Thyroid gland (tissue), 4 donors: ENCODE measurements at places on chromosomes 11 and 22. TPM values are rescaled to one million over a fixed set of nuclear protein-coding genes. Genes with fewer than 3 reads are reported as not detected.

GRCh38 chr22:36103891-36104290, 56.7 kb downstream of the APOL3 start:
- DNase-seq: no peak
- H3K27ac ChIP-seq: no peak overlapping the region
- H3K4me3 ChIP-seq: no peak overlapping the region
- H3K36me3 ChIP-seq: no peaks in the 10 kb centered on the region
- H3K27me3 ChIP-seq: no peaks in the 10 kb centered on the region
- H3K4me1 ChIP-seq: no peaks in the 10 kb centered on the region

- no peaks in the 10 kb centered on the region for H3K27me3 ChIP-seq
- no peak overlapping the region for H3K27ac ChIP-seq
- no peak overlapping the region for H3K4me3 ChIP-seq
- H3K36me3 ChIP-seq: peaks cover 24% of the 10 kb centered on the region
- DNase-seq: no peak
- no peaks in the 10 kb centered on the region for H3K4me1 ChIP-seq
Observed at GRCh38 chr11:587546-587945, 11.3 kb downstream of the PHRF1 start.

GRCh38 chr22:38959590-38959989, 2.2 kb downstream of the APOBEC3A start:
- no peak for DNase-seq
- no peaks in the 10 kb centered on the region for H3K27me3 ChIP-seq
- H3K27ac ChIP-seq: no peak overlapping the region
- peaks cover 22% of the 10 kb centered on the region for H3K4me1 ChIP-seq

- H3K36me3 ChIP-seq: no peaks in the 10 kb centered on the region
- no peaks in the 10 kb centered on the region for H3K27me3 ChIP-seq
- DNase-seq: no peak
- no peak overlapping the region for H3K4me3 ChIP-seq
Observed at GRCh38 chr22:39091126-39092081, 5.6 kb upstream of the APOBEC3H start.

- DNase-seq: peak; percentile 84
- no peak overlapping the region for H3K4me3 ChIP-seq
- H3K4me1 ChIP-seq: peaks cover 48% of the 10 kb centered on the region
- no peaks in the 10 kb centered on the region for H3K27me3 ChIP-seq
Observed at GRCh38 chr22:29702931-29703501, 16.8 kb upstream of the CABP7 start.

GRCh38 chr11:76701294-76702040, 30.9 kb upstream of the LRRC32 start:
- no peaks in the 10 kb centered on the region for H3K4me1 ChIP-seq
- H3K27ac ChIP-seq: no peak overlapping the region
- DNase-seq: no peak
- H3K36me3 ChIP-seq: no peaks in the 10 kb centered on the region
- no peaks in the 10 kb centered on the region for H3K27me3 ChIP-seq

DNA sequence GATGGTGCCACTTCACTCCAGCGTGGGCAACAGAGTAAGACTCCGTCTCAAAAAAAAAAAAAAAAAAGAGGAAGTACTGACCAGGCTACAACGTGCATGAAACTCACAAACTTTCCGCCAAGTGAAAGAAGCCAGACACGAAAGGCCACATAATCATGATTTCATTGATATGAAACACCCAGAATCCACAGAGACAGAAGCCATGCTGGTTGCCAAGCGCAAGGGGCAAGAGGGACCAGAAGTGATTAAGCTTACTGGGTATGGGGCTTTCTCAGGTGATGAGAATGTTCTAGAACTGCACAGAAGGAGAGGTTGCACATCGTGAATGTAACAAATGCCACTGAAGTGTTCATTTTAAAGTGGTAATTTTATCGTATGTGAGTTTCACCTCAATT, 60.9 kb downstream of the CELSR1 start:
- H3K27ac ChIP-seq: no peak overlapping the region
- no peaks in the 10 kb centered on the region for H3K27me3 ChIP-seq
- no peak overlapping the region for H3K4me3 ChIP-seq
- H3K4me1 ChIP-seq: peaks cover 6% of the 10 kb centered on the region

GRCh38 chr11:100810666-100811065, 123.6 kb downstream of the ARHGAP42 start:
- no peak overlapping the region for H3K27ac ChIP-seq
- H3K36me3 ChIP-seq: no peaks in the 10 kb centered on the region
- H3K4me1 ChIP-seq: no peaks in the 10 kb centered on the region
- no peaks in the 10 kb centered on the region for H3K27me3 ChIP-seq

GRCh38 chr11:11338304-11338703, 14.7 kb downstream of the CSNK2A3 start:
- no peaks in the 10 kb centered on the region for H3K27me3 ChIP-seq
- no peak overlapping the region for H3K4me3 ChIP-seq
- no peak overlapping the region for H3K27ac ChIP-seq
- peaks cover 5% of the 10 kb centered on the region for H3K4me1 ChIP-seq
- H3K36me3 ChIP-seq: no peaks in the 10 kb centered on the region

- no peak for DNase-seq
- no peaks in the 10 kb centered on the region for H3K27me3 ChIP-seq
- H3K4me3 ChIP-seq: no peak overlapping the region
- H3K4me1 ChIP-seq: no peaks in the 10 kb centered on the region
Observed at GRCh38 chr11:94669023-94669422, 99.1 kb upstream of the AMOTL1 start.

DNA sequence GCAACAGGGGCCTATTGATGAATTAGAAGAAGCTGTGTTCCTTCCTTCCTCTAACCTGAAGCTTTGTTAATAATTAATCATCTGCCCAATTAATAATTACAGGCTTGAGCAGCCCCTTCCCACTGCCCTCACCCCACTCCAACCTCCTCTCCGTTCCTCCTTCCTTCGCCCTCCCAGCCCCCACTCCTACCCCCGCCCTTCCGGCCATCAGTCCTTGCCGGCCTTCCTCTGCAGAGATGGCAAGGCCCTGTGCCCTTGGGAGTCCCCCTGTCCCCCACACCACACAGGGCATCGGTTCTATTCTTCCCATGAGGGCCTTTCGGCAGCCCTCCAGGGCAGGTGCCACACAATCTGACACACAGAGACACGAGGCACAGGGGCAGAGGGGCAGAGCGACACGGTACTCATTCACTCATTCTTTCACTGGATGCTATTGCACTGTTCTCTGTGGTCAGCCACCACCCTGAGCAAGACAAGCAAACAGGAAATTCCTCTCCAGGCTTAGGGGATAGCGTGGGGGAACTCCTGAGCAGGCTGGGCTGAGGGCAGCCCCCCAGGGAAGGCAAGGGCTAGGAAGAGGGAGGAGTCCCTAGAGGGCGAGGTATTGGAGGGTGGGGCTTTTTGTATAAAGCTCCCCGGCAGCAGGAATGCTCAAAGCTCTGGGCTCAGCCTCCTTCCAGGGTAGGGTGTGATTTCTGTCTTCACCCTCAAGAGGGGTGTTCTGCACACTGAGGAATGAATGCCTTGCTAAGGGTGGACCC, 14.7 kb downstream of the MGAT3 start:
- H3K4me1 ChIP-seq: peaks cover 14% of the 10 kb centered on the region
- no peaks in the 10 kb centered on the region for H3K36me3 ChIP-seq
- H3K27ac ChIP-seq: no peak overlapping the region
- no peak for DNase-seq
- no peaks in the 10 kb centered on the region for H3K27me3 ChIP-seq
- no peak overlapping the region for H3K4me3 ChIP-seq

- H3K4me3 ChIP-seq: no peak overlapping the region
- no peaks in the 10 kb centered on the region for H3K36me3 ChIP-seq
- H3K4me1 ChIP-seq: no peaks in the 10 kb centered on the region
Observed at GRCh38 chr11:99244613-99245012, 223.9 kb downstream of the CNTN5 start.

DNA sequence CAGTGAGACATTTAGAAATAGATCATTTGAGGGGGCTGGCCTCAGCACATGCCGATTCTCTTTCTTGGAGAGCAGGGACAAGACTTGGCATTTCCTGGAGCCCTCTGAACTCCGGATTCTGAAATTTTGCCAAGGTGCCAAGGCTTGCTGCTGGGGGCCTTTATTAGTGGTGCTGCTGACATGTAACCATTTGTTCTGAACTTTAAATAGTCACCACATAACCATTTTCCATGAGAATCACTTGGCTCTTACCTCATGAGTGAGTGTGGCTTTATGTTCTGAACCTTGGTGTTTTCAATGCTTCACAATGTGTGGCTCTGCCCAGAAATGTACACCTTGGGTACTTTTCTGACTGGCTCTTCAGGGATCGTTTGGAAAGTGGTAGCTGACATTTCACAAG, 33.3 kb downstream of the SYT13 start:
- no peaks in the 10 kb centered on the region for H3K4me1 ChIP-seq
- no peaks in the 10 kb centered on the region for H3K27me3 ChIP-seq
- no peaks in the 10 kb centered on the region for H3K36me3 ChIP-seq
- no peak for DNase-seq
- no peak overlapping the region for H3K4me3 ChIP-seq

DNA sequence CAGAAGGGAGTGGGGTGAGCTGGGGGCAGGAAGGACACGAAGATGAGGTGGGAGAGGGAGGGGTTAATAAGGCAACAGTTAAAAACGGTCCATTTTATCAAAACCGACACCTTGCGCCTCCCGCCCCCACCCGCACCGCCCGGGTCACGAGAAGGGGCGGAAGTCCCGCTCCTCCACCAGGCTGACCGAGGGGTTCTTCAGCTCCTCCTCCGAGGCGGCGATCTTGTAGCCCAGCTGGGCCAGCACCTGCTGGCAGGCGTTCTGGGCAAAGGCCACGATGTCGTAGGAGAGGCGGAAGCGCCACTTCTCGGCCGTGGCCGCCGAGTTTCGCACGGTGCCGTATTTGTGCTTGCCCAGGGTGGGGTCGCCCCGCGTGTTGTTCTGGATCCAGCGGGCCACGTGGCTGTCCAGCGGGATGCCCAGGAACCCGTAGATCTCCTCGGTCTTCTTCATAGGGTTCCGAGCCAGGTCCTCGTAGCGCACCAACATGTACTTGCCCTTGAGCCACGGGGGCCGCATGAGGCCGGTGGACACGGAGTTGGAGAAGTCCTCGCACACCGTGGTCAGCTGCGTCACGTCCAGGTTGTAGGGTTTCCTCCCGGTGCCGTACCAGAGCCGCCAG, 15.8 kb downstream of the CHST1 start:
- H3K27me3 ChIP-seq: no peaks in the 10 kb centered on the region
- H3K4me1 ChIP-seq: no peaks in the 10 kb centered on the region
- no peak overlapping the region for H3K27ac ChIP-seq
- no peak for DNase-seq
- H3K4me3 ChIP-seq: no peak overlapping the region

GRCh38 chr11:115736146-115736545, 231.9 kb upstream of the CADM1 start:
- no peak overlapping the region for H3K27ac ChIP-seq
- DNase-seq: peak; percentile 17
- no peaks in the 10 kb centered on the region for H3K27me3 ChIP-seq

GRCh38 chr11:3840004-3840869, 522 bp downstream of the RHOG start:
- no peak for DNase-seq
- H3K4me3 ChIP-seq: peak overlapping the region; percentile 53
- peaks cover 20% of the 10 kb centered on the region for H3K4me1 ChIP-seq
- no peaks in the 10 kb centered on the region for H3K36me3 ChIP-seq

GRCh38 chr11:2892215-2892966, 6.8 kb upstream of the CDKN1C start:
- H3K27ac ChIP-seq: no peak overlapping the region
- H3K4me1 ChIP-seq: peaks cover 24% of the 10 kb centered on the region
- H3K4me3 ChIP-seq: no peak overlapping the region
- peak; percentile 64 for DNase-seq

GRCh38 chr22:17773606-17774205, 563 bp downstream of the BID start:
- peak overlapping the region; percentile 73 for H3K4me3 ChIP-seq
- no peaks in the 10 kb centered on the region for H3K27me3 ChIP-seq
- H3K27ac ChIP-seq: no peak overlapping the region
- H3K4me1 ChIP-seq: peaks cover 8% of the 10 kb centered on the region
- no peaks in the 10 kb centered on the region for H3K36me3 ChIP-seq

DNA sequence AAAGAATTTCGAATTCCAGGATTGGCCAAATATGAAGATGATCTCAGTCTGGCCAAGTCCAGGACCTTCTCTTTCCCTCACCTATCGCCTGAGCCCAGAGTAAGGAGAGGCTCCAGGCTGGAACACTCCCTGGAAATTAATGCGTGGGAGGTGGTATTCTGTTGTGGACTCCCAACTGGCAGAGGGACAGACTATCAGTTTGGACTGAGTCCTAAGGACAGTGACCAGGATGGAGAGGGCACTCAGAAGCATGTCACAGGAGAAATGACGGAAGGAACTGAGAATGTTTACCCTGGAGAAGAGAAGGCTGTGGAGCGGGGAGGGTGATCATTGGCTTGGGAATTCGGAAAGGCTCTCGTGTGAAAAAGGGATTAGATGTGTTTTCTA, 84.4 kb downstream of the RPL27A start:
- no peaks in the 10 kb centered on the region for H3K36me3 ChIP-seq
- no peak overlapping the region for H3K4me3 ChIP-seq
- peaks cover 25% of the 10 kb centered on the region for H3K4me1 ChIP-seq
- no peak overlapping the region for H3K27ac ChIP-seq
- no peaks in the 10 kb centered on the region for H3K27me3 ChIP-seq

GRCh38 chr22:25490896-25491295, 73.6 kb upstream of the GRK3 start:
- H3K4me3 ChIP-seq: no peak overlapping the region
- no peaks in the 10 kb centered on the region for H3K27me3 ChIP-seq
- no peak overlapping the region for H3K27ac ChIP-seq
- no peak for DNase-seq

DNA sequence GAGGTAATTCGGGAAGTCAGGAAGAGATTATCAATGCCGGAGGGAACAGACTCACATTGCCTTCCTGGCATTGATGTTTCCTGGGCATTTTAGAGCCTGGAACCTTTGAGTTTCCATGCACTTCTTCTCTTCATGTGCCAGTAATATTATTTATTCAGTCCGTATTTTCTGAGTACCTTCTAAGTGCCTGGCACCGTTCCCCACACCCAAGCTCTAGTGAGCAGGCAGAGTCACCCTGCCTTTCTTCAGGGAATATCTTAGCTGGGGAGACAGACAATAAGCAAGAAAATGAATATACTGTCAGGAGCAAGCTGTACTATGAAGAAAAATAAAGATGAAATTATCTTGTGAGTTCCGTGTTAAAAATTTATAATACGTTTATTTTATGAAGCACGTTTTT, 136.2 kb upstream of the SEZ6L start:
- no peaks in the 10 kb centered on the region for H3K36me3 ChIP-seq
- peak; percentile 80 for DNase-seq
- no peaks in the 10 kb centered on the region for H3K4me1 ChIP-seq

GRCh38 chr11:2686360-2687222, 13.2 kb downstream of the KCNQ1OT1 start:
- no peak for DNase-seq
- H3K4me1 ChIP-seq: peaks cover 21% of the 10 kb centered on the region
- H3K36me3 ChIP-seq: no peaks in the 10 kb centered on the region
- no peak overlapping the region for H3K4me3 ChIP-seq
- no peaks in the 10 kb centered on the region for H3K27me3 ChIP-seq

- H3K4me3 ChIP-seq: no peak overlapping the region
- no peak overlapping the region for H3K27ac ChIP-seq
- DNase-seq: no peak
- no peaks in the 10 kb centered on the region for H3K4me1 ChIP-seq
Observed at GRCh38 chr11:128745311-128746136, 51.7 kb downstream of the FLI1 start.

The MYO18B gene
- not detected for total RNA-seq

The ETS1 gene
- 71.8 TPM for total RNA-seq

The CRYBA4 gene
- total RNA-seq: not detected

The TBC1D10A gene
- total RNA-seq: 36.3 TPM

The GTF2H1 gene
- 81.1 TPM for total RNA-seq

The ST14 gene
- total RNA-seq: 53.3 TPM

The OR4C16 gene
- not detected for total RNA-seq

The OR51I1 gene
- total RNA-seq: 0.93 TPM

The FAM227A gene
- total RNA-seq: 12.6 TPM

The CTSD gene
- 418 TPM for total RNA-seq

The STK33 gene
- 29.3 TPM for total RNA-seq
